ENCODE measurements at places on chromosomes 2 and 18.
A peak's percentile ranks its signal among the peaks of the same experiment; 100 is the strongest.

GRCh38 chr2:29920130-29920577 lies 1.2 kb downstream of the ALK start:
- peak; percentile 33 for DNase-seq

DNA sequence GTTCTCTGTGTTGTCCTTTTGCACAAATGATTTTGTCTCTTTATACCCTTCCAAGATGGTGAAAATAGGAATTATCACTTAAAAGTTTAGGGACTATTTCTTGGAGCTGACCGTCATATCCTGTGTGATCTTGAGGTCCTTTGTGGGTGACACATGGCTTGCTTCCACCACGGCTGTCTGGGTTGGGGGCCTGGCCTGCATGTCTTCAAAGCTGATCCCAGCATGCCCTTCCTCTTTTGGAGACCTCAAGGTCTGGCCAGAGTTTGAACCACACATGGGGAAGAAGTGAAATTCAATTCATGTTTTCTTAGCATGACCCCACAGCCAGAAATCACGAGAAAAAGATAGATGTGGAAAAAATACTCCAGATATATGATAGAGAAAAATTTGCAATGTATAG lies 14.0 kb downstream of the SFTPB start:
- no peak for DNase-seq

DNA sequence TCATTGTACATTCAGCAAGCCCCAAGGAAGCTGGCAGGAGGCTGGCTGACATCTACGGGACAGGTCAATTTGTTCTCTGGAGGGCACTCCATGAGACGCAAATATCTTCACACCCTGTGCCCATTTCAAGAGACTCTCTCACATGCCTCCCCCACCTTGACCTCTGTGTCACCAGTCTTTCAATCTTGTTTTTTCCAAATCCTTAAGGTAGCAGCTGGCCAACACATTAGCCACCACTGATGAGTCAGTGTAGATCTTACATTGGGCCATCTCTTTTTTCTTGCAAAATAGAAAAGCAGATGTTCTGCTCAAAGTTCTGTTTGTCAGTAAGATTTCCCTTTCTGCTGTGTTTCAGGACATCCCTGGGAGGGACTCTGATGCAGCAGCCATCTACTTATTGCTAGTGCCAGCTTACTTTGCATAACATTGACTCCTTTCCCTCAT lies 1.7 kb upstream of the DPP4 start:
- DNase-seq = no peak

DNA sequence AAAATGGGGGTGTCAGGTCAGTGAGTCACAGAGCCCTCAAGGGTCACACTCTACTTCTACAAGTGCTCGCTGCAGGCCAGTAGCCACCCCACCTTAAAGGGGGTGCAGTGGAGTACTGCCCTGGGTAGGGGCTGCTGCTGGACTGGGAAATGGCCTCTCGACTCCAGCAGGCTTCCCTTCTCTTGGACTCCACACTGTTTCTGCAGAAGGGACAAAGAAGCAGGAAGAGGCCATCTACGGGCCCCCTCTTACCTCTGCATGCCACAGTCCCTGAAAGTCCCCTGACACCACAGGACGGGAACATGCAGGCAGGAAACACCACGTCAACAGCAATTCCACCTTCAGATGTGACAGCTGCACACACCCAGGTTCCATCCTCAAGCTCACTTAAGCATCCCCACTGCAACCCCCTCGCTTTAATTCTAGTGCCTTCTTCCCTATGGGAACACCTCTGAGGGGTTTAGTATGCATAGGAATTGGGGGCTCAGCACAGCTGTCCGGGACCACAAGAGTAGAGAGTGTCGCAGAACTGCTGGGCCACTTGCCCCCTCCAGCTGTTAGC lies 22.3 kb downstream of the SNED1 start:
- no peak for DNase-seq

DNA sequence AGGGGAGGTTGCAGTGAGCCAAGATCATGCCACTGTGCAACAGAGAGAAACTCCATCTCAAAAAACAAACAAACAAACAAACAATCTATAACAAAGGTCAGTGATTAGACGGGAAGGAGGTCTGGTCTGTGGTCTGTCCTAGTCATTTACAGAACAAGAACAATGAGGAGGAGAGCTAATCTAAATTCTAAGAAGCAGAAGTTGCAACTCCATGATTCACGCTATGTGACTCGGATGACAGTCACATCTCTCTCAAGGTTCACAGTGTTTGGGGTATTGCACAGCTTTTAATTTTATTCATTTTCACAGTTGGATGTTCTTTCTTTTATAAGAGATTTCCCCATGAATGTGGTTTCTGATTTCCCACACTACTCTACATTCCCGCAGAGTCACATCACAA lies 218.7 kb upstream of the PIEZO2 start:
- DNase-seq = no peak

DNA sequence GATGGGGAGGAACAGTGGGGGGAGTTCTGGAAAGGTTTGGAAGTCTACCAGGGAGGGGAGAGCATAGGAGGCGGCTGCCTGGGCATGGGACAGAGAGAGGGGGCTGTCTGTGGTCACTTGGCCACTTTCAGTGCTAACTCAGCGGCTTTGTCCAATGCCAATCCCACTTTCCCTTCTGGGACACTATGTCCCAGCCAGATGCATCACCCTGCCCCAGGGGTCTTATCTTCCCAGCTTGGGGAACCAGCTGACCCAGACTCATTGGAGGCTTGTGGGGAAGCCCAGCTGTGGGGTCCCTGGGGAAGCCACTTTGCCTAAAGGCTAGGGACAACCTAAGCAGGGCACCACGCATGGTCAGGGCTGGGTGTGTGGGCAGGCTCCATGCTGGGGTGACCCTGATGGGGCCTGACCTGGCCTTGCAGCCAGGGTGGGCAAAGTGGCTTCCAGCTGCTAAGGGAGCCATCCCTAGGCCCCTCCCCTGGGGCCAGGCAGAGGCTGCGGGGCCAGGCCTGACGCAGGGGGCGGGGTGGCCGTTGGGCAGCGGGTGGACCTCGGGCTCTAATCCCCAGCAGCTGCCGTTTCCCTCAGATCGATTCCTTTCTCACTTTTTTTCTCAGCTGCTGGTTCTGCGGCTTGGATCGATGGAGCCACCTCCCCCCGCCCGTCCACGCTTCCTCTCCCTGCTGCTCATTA lies 1.6 kb upstream of the ASIC4 start:
- no peak for DNase-seq

DNA sequence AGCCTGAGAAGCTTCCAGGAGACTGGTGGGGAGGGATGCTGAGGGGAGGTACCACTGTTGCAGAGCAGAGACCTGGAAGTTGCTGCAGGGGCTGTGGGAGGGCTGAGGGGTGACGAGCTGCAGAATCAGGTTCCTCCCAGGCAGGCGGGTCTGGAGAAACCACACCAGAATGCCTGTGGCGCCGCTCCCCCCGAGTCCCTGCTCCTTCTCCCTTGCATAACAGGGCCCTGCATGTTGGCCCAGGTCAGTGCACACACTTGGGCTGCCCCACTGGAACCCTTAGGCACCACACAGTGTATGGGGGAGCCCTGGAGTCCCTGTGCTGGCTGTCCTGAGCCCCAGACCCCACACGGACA lies 60.4 kb downstream of the ARL4C start:
- no peak for DNase-seq

- DNase-seq = no peak
These were observed 37.6 kb upstream of the IL1RL1 start for GRCh38 chr2:102273619-102274211.

DNA sequence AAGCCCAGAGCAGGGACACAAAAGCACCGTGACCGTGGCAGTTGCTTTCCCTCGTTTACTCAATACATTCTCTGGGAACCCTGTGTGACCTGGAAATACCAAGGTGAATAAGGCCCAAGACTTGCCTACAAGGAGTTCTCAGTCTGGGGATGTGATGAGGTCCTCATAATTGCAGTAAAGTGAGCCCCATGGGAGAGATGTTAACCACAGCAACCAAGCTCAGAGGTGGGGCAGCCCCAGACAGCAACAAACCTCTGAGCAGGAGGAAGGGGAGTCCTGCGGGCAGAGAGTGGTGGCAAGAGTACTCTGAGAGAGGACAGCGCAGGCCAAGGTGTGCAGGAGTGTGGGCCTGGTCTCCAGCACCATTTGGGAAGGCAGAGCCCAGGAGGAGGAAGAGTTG lies 91.6 kb downstream of the TTC32 start:
- DNase-seq = no peak

- DNase-seq = no peak
These were observed 2048.0 kb downstream of the SUCLG1 start for GRCh38 chr2:82411071-82411470.

DNA sequence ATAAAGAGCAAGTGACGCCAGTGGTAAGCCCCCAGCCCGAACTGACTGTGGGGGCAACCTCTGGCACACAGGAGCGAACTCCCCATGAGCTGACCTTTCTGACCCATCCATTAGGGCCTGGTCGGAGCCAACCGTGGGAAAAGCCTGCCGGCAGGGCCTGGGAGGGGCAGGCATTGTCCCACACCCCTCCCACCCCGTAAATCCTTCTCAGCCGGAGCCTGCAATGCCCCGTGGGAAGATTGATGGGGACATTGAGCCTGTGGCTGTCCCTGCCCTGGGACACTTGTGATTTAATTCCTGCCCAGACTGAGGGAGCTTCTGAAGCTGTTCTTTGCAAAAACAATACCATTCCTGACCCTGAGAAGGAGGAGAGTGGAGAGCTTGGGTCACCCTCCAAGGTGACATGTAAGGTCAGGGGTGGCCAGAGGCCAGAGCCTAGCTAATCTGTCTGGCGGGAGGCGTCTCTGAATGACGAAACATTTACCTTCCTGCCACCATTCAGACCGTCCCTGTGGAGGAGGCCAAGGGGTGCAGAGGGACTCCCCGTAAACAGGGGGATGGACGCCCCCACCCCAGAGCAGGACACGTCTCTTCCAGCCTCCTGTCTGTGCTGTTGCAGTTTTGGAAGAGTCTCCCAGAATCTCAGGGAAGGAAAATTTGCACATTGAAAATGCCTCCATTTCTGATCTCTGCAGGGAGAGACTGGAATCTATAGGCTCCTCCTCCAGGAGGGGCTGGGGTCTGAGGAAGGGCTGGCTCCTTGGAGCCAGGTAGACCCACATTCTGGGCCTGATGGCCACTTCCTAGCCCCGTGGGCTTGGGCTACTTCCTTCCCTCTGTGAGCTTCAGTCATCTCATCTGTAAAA lies 51.2 kb upstream of the HS6ST1 start:
- no peak for DNase-seq

- no peak for DNase-seq
These were observed 70.4 kb downstream of the IL1R2 start for GRCh38 chr2:102061962-102062795.

- no peak for DNase-seq
These were observed 109.8 kb downstream of the NOL10 start for GRCh38 chr2:10579876-10580514.

DNA sequence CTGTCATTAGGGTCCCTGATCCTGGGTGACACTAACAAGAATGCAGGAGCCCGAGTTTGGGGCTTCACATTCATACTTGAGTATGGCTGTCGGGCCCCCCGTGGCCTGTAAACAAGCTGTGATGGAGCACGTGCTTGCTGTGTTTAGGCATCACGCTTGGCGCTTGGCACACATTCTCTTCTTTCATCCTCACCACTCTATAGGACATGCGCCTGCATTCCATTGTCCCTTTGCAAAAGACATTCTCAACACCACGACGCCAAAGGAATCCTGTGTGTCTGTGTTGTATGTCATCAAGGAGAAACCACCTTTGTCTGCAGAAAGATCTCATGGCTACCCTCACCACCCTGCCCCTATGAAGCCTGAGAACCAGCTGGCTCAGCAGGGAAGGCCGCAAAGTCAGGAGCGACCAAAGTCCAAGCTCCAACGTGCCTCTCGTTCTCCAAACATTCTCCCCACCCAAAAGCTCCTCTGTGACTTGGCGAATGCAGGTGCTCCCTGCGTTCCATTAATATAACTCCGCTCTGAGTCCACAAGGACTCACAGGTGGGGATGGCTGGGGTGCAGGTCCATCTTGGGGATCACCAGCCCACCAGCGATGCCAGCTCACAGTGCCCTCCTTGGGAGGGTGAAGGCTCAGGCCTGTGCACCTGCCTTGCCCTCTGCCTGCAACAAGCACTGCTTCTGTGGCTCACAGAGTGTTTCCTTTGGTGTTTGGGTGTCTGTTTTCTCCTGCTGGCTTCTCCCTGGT lies 6.2 kb upstream of the PER2 start:
- no peak for DNase-seq

DNA sequence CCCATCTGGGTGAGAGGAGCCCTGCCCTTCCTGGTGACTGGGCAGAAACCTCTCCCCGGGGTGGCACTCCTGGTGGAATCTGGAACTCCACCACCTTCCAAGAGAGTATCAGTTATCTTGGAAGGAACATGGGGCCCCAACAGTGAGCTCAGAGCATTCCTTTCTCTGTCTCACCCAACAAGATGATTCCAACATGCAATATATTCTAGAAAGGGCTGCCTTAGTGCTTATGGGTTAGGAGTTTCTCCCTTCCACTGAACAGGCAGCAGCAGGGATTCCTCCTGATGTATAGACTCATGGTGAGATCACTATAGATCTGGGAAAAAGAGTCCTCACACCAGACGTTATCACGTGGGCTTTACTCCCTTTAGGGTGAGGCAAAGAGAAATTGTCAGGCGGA lies 147.1 kb downstream of the COL4A4 start:
- DNase-seq = no peak

- no peak for DNase-seq
These were observed 2.2 kb upstream of the WNT10A start for GRCh38 chr2:218878486-218878885.

- no peak for DNase-seq
These were observed 5.3 kb downstream of the MAP4K3 start for GRCh38 chr2:39431592-39432316.

DNA sequence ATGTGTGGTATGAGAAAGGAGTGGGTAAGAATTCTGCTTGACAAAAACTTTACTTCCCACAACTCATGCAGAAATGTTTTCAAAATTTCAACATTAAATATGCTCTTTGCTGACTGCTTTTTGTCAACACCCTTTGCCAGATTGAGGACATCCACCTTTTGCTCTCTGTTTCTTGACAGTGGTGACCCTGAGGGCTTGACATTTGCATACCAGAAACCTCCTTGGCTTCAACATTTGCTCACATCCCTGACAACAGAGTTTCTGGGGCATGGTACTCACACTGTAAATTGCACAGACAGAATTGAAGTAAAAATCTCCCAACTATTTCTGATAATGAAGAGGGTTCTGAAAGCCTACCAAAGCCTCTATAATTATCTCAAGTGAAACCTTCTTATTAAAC lies 95.7 kb downstream of the RND3 start:
- DNase-seq = no peak

DNA sequence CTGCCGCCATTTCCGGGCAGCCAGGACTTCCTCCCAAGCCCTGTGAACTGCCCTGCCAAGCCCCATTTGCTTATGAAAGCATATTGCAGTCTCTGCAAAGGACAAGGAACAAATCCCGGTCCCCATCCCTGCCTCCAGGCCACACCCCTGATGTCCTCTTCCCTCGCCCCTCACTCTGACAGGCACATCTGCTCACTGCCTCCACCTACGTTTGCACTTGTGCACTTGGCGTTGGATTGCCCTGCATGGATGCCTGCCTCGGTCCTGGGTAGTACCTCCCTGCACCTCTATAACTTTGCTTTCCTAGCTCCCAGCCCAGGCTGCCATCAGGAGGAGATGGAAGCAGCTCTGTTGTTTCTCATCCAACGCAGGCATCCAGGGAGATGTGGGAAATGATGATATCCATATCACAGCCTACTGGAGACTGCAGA lies 19.6 kb upstream of the RPL31 start:
- DNase-seq = no peak

GRCh38 chr2:112703684-112704083 lies 17.1 kb upstream of the NT5DC4 start:
- no peak for DNase-seq

GRCh38 chr2:235347691-235348090 lies 146.2 kb upstream of the AGAP1 start:
- no peak for DNase-seq

- no peak for DNase-seq
These were observed 67.8 kb downstream of the STK39 start for GRCh38 chr2:168179592-168179991.

- DNase-seq = no peak
These were observed 264.2 kb downstream of the SS18 start for GRCh38 chr18:25825979-25826776.

Data from stimulated activated CD8-positive, alpha-beta memory T cell treated with anti-CD3 and anti-CD28 coated beads, Interleukin-15, amount 100 ng/mL, for 48 hours (primary cell).